Activated CD8-positive, alpha-beta T cell treated with anti-CD3 and anti-CD28 coated beads, Interleukin-2, amount 10 ng/mL, durations not matched to agents 7 days and 5 days (primary cell): ENCODE measurements at places on chromosomes 7 and 10. TPM values are rescaled to one million over a fixed set of nuclear protein-coding genes. Genes with fewer than 3 reads are reported as not detected.

DNA sequence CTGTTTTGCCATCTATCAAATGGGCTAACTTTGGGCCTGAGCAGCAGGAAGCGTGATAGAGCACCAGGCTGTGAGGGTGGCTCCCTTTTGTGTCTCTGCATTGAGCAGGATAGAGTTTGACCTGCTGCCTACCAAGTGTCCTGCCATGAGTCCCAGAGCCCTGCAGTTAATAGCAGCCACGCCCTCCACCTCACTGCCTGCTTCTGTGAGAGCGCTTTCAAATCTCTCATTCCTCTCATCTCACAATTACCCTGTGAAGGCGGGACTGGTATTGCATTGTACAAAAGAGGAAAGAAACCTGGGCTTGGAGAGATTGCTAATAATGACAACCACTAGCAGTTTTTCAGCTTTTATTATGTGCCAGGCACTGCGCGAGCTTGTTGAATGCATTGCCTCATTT is 39.9 kb downstream of the UNC5B start:
- DNase-seq: no peak
- H3K4me1 ChIP-seq: no peaks in the 10 kb centered on the region
- H3K27me3 ChIP-seq: peaks cover 1% of the 10 kb centered on the region
- H3K4me3 ChIP-seq: no peak overlapping the region
- H3K27ac ChIP-seq: no peak overlapping the region
- no peaks in the 10 kb centered on the region for H3K36me3 ChIP-seq

DNA sequence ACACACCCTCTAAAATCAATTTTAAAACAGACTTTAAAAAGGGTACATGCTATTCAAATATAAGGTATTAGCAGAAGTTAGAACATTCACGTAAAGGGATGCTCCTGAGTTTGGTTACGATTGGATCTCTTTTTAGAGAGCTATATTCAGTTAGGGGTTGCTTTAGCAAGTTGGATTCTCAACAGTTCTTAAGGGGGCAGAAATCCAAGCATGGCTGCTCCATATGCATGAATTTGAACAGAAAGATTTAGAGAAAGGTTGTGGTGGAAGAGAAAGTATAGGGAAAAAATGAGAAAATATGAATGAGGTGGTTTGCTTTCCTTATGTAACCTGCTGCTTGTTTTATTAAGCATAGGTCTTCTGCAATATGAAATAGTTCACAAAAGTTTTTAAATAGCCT is 855.1 kb downstream of the SORCS1 start:
- no peak overlapping the region for H3K27ac ChIP-seq
- no peak for DNase-seq
- H3K4me1 ChIP-seq: no peaks in the 10 kb centered on the region
- H3K4me3 ChIP-seq: no peak overlapping the region
- no peaks in the 10 kb centered on the region for H3K27me3 ChIP-seq
- H3K36me3 ChIP-seq: no peaks in the 10 kb centered on the region

DNA sequence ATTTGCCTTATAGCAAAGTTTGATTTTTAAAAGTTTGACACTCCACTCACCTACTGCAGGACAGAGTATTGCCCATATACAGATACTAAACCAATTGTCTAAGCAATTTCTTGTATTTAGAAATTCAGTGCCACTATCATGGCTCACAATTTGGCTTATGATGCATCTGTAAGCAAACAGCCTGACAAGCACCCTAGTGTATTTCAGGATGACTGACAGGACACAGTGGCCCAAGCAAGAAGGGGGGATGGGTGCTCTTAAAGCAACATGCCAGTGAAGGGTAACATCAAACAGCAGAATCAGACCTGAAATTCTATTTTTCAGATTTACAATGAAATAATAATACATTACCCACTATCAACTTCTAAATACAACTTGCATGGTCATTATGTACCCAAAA is 30.5 kb downstream of the CTNNA3 start:
- no peak for DNase-seq
- no peak overlapping the region for H3K27ac ChIP-seq
- no peak overlapping the region for H3K4me3 ChIP-seq
- no peaks in the 10 kb centered on the region for H3K36me3 ChIP-seq

The LMOD2 gene
- not detected for total RNA-seq

GRCh38 chr7:5231811-5232484 is 41.9 kb downstream of the WIPI2 start:
- H3K4me3 ChIP-seq: no peak overlapping the region

DNA sequence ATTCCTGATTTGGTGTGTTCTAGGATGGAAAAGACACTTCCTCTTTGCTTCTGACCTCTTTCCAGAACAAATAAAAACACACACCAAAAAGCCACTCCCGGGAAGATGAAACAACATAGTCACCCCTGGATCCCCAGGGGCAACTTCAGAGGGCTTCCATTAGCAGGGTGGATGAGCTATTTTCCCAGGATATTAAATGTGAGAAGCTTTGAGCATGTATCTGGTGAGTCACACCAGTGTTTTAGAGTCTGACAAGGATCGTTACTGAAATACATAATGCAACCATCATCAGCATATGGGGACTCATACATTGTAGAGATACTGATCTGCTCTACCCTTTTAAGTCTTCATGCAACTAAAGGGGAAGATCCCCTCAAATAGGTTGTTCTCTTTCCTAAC is 115.5 kb upstream of the ZNF438 start:
- no peaks in the 10 kb centered on the region for H3K36me3 ChIP-seq
- peaks cover 21% of the 10 kb centered on the region for H3K4me1 ChIP-seq
- no peaks in the 10 kb centered on the region for H3K27me3 ChIP-seq
- DNase-seq: no peak

The SPDYE8 gene
- not detected for total RNA-seq

DNA sequence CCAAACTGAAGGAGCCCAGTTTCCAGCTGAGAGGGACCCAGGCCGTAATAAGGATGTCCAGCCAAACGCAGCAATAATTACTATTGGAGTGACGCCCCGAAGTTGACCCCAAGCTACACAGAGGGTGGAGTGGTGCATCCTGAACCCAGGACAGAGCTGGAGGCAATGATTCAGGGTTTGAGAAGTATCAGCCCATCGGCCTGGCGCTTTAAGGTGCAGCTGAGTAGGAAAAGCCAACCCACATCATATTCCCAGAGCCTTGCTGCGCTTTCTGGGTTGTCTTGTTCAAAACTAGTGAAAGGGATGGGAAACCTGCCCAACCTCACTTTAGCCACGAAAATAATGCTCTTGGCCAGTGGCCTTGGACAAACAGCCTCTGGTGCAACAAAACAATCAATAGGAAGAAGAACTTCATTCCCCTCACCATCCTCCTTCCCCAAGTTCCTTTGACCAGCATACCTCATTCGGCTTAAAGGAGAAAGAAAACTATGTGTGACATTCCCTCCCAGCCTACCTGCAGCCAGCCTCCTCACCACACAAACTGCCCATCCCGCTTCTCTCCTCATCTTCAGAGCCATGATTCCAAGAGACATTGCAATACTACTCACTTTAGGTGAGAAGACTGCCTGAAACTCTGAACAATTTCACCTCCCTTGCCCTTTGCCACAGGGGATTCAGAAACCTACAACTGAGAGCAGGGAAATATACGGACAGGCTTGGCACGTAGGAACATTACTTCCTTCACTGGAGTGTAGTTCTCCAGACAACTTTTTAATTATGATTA is 217.2 kb upstream of the MKLN1 start:
- no peaks in the 10 kb centered on the region for H3K36me3 ChIP-seq
- H3K4me3 ChIP-seq: peak overlapping the region; percentile 96
- H3K27ac ChIP-seq: peak overlapping the region; percentile 34
- H3K4me1 ChIP-seq: peaks cover 44% of the 10 kb centered on the region
- no peak for DNase-seq
- H3K27me3 ChIP-seq: peaks cover 17% of the 10 kb centered on the region
